Esophagus squamous epithelium (tissue), 5 donors: ENCODE measurements at places on chromosomes 11 and 22.

- DNase-seq, result no peak
These were observed 8.3 kb downstream of the IGLL5 start for GRCh38 chr22:22895776-22896445.

- no peak for DNase-seq
These were observed 13.0 kb upstream of the MYRF start for GRCh38 chr11:61739413-61739812.

- no peak for DNase-seq
These were observed 39.7 kb downstream of the DKK3 start for GRCh38 chr11:11968511-11969280.

GRCh38 chr11:119307219-119307618 lies 9.7 kb downstream of the MCAM start:
- no peak for DNase-seq

DNA sequence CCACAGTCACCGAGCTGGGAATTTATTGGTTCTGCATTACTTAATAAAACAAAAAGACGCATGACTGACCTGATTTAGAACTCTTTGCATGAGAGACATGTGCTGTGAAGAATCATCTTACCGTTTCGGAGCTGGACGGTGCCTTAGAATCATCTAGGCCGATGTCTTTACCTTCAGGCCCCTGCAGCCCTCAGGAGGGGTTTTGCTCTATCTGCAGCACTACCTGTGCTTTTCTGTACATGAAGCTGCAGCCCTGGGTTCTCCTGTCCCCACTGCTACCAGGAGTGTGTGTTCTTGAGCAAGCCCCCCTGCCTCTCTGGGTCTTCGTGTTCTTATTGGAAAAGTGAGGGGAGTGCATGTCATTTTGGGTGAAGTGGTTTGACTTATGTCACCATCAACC lies 94.0 kb upstream of the OR4B1 start:
- DNase-seq, result no peak

DNA sequence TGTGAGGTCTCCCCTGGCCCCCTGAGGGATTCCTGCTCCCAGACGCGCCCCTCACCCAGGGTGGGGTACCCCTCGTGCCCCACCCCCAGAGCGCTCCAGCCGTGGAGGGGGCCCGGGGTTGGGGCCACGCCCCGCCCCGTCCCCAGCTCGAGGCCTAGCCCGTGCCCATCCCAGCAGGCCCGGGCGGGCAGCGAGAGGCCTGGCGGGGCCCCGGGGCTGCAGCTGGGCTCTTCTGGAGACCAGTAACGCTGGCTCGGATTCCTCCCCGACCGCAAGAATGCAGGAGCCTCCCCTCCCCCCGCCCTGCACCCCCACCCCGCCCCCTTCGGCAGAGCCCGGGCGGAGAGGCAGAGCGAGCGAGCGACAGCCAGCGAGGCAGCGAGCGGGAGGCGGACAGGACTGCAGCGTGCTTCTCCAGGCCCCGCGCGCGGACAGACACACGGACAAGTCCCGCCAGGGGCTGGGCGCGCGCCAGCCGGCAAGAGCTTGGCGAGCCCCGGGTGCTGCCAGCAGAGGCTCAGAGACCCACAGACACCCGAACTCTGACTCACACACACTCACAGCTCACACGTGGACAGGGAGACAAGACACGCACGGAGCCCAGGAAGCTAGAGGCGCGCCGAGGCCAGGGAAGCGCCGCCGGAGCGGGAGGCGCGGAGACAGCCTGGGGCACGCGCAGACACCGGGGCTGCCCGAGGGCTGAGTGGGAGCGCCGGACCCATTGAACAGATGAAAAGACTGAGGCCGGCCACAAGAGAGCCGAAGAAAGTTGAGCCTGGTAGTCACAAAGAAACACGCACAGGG lies 15.2 kb downstream of the BCL9L start:
- no peak for DNase-seq

DNA sequence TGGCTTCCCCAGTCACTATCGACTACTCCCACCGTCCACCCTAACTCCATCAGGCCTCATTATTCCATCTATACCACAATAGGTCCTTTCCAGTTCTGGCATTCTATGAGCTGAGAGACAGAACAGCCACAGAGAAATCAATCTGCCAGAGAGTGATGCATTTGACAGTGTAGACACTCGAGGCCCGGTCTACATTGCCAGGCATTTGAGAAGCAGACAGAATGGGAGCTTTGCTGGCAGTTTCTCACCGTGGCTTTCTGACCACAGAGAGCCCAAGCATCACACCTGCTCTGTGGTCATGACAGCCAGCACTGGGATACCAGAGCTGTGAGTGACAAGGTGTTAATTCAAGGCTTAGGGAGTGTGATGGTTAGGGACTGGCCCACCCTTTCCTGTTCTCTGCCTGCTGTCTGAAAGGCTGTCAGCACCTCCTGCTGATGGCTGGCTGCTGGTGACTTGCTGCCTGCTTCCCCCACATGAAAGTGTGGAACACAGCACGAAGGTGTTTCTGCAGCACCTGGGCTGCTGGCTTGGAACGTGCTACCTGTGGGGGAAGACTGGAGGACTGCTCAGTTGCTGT lies 137.8 kb downstream of the KIRREL3 start:
- DNase-seq, result no peak

- DNase-seq, result no peak
These were observed 1.5 kb downstream of the MS4A8 start for GRCh38 chr11:60700689-60701468.

DNA sequence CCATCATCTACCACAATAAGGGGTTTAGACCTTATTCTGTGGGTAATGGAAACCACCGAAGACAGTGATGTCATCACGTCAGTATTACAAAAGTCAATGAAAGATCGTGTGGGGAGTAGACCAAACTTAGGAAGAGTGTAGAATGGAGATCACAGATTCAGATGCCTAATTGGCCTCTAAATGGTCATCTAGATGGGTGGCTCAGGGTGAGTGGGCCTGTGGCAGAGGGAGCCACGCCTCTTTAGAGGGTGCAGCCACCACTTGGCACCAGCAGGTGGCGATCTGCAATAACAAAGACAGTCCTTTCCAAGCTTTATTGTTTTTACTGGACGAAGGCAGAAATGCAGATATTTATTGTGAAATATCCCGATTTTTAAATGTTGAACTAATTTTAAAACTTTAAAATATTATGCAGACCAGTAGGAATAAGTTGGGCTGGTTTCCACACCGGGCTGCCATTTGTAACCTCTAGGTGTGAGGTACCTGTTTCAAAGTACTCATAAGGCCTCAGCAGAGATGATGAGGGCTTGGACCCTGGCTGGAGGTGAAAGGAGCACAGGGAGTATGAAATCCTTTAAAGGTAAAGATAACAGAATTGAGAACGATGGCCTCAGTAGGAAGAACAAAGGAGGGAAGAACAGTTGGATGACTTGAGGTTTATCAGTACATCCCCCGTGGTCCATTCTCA lies 222.0 kb downstream of the DBX1 start:
- no peak for DNase-seq

DNA sequence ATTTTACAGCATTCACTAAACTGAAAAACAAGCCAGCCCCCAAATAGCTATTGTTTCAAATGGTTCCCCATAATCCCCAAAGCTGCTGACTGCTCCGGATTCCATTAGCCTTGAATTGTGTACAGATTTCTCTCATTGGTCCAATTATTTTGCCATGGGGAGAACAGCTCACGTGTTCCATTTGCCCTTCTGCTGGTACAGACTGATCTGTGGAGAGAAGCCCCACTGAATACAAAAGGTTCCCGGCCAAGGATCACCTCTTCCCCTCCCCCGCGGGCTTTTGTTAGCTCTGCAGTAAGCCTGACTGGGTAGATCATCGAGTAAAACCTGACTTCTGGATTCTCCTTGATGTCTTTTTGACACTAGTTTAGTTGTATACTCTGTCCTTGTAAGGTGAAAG lies 9.1 kb upstream of the MAPK8IP1 start:
- DNase-seq, result no peak

- no peak for DNase-seq
These were observed 6.3 kb upstream of the KDELR3 start for GRCh38 chr22:38461414-38462081.

- no peak for DNase-seq
These were observed 7.9 kb downstream of the SNAP29 start for GRCh38 chr22:20866736-20867135.

- DNase-seq, result no peak
These were observed 37.7 kb downstream of the DDI1 start for GRCh38 chr11:104073950-104074705.

GRCh38 chr11:88535916-88536547 lies 198.5 kb upstream of the CTSC start:
- no peak for DNase-seq

GRCh38 chr11:108035690-108036089 lies 27.0 kb downstream of the CUL5 start:
- DNase-seq, result no peak

DNA sequence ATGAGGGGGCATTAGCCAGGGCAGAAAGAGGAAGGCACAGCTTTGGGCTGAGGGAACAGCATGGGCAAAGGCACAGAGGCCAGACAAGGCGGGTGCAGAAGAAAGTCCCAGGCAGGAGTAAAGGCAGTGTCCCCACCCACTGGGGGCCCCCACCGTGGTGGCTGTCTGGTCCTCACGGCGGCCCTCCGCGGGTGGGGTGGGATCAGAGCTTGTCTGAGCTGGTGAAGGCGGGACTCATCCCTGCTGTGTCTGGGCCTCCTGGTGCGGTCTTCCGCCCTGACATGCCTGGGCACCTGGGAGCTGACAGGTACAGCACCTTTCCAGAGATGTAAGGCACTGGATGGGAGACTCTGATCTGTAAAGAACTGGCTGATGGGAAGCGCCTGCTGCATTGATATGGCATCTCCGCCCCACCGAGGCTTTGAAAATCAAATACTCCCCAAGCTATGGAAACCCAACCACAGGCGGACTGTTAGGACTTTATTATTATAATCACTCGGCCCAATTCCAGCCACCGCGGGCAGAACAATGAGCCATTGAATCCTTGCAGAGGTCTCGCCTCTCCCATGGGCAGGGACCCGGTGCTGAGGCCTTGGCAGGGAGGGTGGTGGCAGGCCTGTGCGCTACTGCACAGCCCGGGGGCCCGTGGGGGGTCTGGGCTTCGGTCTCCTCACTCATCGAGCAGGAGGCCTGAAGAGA lies 14.2 kb upstream of the GNB1L start:
- DNase-seq, result no peak

GRCh38 chr22:21803811-21804249 lies 63.6 kb downstream of the MAPK1 start:
- no peak for DNase-seq

- no peak for DNase-seq
These were observed 172.5 kb downstream of the TBC1D22A start for GRCh38 chr22:46934746-46935491.

DNA sequence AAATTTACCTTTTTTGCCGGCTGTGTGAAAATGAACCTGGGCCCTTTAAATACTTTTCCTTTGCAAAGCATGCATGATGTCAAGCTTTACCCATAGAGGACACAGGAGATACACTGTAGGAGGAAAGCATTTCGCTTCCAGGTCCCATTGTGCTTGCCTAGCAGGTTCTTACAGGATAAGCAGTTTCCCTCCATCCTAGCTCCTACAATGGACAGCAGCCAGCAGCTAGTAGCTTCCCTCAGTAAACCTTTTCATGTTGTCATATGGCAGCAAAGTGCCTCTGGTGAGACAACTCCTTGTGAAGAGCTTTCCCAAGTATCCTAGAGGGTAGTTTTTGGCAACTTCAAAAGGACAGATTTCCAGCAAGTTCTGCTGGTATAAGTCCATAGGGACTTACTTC lies 78.4 kb downstream of the RBFOX2 start:
- DNase-seq, result no peak

DNA sequence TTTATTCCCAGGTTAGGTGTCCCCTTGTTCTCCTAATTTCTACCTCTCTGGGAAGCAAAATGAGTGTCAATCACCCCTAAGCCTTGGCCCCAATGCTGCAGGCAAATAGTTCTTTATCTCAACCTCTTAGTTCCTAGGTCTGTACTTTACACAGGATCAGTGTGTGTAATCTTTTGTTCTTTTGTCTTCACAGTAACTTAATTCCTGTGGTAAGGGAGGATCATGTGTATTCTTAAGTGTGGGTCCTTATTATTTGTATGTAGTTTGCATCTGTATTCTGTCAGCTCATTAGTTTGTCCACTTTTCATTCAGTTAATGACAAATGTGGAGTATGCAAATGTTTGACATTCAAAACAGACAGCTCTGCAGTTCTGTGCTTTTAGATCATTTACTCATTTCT lies 166.7 kb downstream of the FAT3 start:
- no peak for DNase-seq

- no peak for DNase-seq
These were observed 756.2 kb upstream of the TENM4 start for GRCh38 chr11:80196932-80197554.

DNA sequence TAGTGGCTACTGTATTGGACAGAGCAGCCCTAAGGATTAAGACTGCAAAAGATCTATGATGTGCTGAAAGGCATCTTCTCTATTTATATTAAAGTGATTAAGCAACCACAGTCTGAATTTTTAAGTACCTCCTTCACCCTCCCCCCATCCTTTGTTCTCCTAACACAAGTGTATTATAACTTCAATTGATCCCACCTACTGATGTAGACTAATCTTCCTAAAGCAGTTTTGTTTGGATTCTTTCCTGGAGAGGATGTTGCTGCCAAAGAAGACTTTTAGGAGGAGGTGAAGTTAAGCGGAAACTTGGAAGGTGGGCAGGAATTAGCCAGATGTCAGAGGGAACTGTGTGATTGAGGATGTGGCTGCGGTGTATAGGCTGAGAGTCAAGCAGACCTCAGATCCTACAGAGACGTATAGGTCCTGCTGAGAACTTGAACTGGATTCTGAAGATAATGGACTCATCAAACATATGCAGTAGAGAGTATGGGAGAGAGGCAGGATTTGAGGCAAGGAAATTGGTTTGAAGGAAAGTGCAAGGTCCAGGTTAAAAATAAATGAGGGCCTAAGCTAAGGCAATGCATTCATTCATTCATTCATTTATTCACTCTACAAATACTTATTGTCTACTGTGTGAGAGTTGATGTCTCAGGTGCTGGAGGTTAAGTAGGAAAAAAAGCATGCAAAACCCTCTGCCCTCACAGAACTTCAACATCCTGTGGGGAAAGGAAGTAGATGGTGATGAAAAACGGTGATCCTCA lies 5.2 kb upstream of the RASSF10 start:
- DNase-seq, result no peak

DNA sequence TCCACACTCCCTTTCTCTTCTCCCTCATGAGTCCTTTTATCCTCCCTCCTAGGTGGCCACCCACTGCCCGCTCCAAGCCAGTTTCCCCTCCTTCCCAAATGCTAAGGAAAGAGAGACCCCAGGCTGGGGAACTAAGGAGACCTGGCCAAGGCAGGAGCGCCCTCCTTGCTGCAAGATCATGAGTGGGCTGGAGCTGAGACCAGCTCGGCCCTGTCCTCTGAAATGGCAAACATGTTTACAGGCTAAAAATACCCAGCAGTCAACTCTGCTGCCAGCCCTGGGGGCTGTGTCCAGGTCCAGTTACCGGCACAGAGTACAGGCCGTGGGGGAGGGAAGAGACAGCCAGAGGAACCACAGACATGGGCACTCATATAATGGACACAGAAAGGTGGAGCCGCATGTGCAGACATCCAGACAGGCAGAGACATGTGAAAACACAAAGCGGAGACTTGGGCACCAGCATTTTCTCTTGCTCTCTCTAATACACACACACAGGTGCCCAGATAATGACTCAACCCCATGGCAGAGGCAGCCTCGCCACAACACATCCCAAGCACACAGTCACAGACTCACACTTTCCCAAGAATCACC lies 1.2 kb upstream of the AHNAK start:
- DNase-seq, result no peak
